ENCODE measurements at places on chromosomes 5 and 9.

DNA sequence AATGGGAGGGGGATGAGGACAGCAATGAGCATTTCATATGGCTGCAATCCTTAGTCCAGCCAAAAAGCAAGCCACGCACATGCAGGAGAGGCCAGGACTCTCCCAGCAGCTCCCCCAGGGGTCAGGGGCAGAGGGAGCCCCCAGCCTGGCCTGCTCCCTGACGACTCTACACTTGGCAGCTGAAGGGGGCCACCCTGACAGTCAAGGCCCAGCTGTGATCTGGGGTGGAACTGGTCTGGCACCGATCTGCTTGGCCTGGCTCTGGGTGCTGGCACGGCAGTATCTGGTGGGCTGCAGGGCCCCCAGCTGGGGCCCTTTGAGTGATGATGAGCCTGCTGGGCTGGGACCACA lies 118.1 kb downstream of the ADAMTS2 start:
- H3K4me1 ChIP-seq, result no peaks in the 10 kb centered on the region
- no peaks in the 10 kb centered on the region for H3K27me3 ChIP-seq
- peak; percentile 52 for DNase-seq
- H3K36me3 ChIP-seq, result no peaks in the 10 kb centered on the region
- no peak overlapping the region for H3K27ac ChIP-seq

GRCh38 chr9:14958989-14959388 lies 48.8 kb upstream of the FREM1 start:
- H3K4me1 ChIP-seq, result no peaks in the 10 kb centered on the region
- no peaks in the 10 kb centered on the region for H3K36me3 ChIP-seq
- H3K27me3 ChIP-seq, result no peaks in the 10 kb centered on the region
- no peak overlapping the region for H3K27ac ChIP-seq
- no peak for DNase-seq
- H3K4me3 ChIP-seq, result no peak overlapping the region

DNA sequence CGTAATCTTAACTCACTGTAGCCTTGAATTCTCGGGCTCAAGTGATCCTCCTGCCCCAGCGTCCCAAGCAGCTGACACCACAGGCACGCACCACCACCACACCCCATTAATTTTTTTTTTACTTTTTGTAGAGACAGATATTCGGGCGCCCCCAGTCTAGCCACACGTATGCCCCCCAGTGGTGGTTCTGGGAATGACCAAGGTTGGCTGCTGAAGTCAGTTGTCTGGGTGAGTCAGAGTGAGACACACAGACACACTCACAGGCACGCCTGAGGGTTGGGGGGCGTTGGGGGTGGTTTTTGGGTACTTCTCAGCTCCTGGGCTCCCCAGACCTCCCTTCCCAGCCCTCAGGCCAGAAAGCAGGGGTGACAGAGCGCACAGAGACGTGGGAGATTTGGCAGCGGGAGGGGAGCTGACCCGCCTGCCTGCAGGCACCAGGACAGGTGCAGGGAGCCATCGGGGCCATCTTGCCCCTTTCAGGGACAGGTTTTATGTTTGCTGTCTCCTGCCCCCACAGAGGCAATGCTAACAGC lies 4.2 kb upstream of the ENTPD8 start:
- peaks cover 9% of the 10 kb centered on the region for H3K36me3 ChIP-seq
- peaks cover 5% of the 10 kb centered on the region for H3K27me3 ChIP-seq
- H3K4me1 ChIP-seq, result peaks cover 7% of the 10 kb centered on the region
- no peak overlapping the region for H3K27ac ChIP-seq
- DNase-seq, result peak; percentile 86

- H3K27me3 ChIP-seq, result no peaks in the 10 kb centered on the region
- H3K4me3 ChIP-seq, result no peak overlapping the region
- peaks cover 4% of the 10 kb centered on the region for H3K4me1 ChIP-seq
- no peak overlapping the region for H3K27ac ChIP-seq
- no peaks in the 10 kb centered on the region for H3K36me3 ChIP-seq
- no peak for DNase-seq
Observed at GRCh38 chr5:157290156-157290980, 24.4 kb downstream of the CYFIP2 start.
